Forelimb muscle (tissue), 1 donor: ENCODE measurements at places on chromosomes 4 and X. TPM values are rescaled to one million over a fixed set of nuclear protein-coding genes. Genes with fewer than 3 reads are reported as not detected.

Gene PCDH11X
- polyA plus RNA-seq, result 0.04 TPM

Gene SOX3
- 0.10 TPM for polyA plus RNA-seq

Gene PRSS12
- 8.9 TPM for polyA plus RNA-seq

Gene KIAA0232
- polyA plus RNA-seq, result 21.3 TPM

DNA sequence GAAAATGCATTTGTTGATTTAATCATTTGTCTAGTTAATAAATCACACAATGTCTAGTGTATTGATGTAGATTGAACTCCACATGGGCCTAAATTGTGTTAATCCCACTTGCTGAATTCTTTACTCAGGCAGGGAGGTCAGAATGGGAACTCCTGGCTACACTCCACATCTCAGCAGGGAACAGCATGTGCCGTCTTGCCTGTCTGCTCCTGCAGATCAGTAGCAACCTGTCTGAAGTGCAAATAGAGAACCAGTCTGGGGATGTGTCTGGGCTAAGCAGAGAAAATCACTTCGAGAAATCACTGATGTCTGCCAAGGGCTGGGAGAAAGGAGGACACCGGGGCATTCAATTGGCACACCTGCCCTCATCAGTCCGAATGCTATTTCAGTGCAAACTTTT lies 16.5 kb upstream of the MXRA5 start:
- DNase-seq, result no peak

GRCh38 chrX:83771664-83772063 lies 89.3 kb upstream of the CYLC1 start:
- no peak for DNase-seq

- no peak for DNase-seq
Measured at GRCh38 chr4:153408932-153409331, 57.2 kb upstream of the TMEM131L start.

GRCh38 chrX:74458736-74459135 lies 37.4 kb downstream of the SLC16A2 start:
- no peak for DNase-seq

DNA sequence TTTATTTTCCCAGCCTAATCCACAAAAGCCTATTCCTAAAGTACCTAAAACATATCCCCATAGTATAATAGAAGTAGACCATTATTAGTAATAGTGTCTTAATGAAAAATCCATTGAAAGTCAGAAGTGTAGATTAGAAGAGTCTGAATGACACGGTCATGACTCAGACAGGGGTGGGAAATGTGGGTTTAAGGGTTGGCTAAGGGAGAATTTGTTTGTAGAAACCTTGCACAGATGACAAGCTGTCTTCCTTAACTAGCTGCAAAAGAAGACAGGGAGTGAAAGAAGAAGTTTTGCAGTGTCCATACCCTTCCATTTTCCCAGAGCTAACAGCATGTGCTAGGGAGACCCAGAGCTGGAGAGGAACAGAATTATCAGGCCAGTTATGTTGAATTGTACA lies 242.7 kb upstream of the ETNPPL start:
- DNase-seq, result no peak

GRCh38 chrX:133414406-133415275 lies 648 bp downstream of the GPC4 start:
- no peak for DNase-seq

GRCh38 chr4:113007151-113007550 lies 42.3 kb upstream of the ANK2 start:
- DNase-seq, result no peak

- DNase-seq, result no peak
Measured at GRCh38 chr4:113760094-113760794, 1.3 kb downstream of the CAMK2D start.
